ENCODE measurements at places on chromosomes 13 and 19.
A peak's percentile ranks its signal among the peaks of the same experiment; 100 is the strongest.

DNA sequence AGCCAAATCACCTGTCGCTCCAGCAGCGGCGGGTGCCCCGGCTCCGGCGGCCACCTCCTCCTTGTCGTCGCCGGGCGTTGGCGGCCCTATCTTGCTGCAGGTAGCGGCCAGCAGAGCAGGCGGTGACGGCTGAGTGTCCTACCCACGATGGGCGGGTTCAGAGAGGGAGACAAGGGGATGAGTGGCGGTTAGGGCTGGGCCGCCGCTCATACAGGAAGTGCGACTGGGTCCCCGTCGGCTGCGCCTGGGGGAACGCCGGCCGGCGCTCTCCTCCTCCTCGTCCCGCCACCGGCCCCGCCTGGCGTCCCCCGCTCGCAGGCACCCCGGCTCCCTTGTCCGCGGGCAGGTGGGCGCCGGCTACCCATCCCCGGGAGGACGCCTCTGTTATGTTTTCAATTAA is 1692.0 kb downstream of the SLITRK5 start:
- no peak for DNase-seq

- DNase-seq: no peak
Measured at GRCh38 chr19:57947088-57947418, 453 bp downstream of the ZNF256 start.

DNA sequence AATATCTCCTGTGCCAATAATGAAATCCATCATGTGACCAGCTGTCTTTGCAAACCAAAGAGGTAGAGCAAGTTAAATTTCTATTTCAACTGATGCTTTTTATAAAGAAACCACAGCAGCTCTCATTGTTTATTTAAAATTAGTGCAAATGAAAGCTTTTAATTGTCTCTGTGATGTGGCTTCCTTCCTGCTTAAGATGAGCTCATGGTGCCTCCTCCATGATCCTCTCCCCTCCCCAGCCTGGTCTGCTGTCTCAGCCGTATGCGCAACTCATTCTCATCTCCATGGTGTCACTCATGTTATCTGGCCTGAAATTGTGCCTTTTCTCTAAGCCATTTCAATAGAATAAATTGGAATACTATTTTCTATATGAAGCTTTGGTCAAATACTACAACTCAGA is 270.6 kb downstream of the FGF14 start:
- no peak for DNase-seq

- DNase-seq: no peak
Measured at GRCh38 chr19:18156841-18157464, 4.0 kb downstream of the PIK3R2 start.

- DNase-seq: no peak
Measured at GRCh38 chr19:47146920-47147319, 16.3 kb downstream of the SAE1 start.

DNA sequence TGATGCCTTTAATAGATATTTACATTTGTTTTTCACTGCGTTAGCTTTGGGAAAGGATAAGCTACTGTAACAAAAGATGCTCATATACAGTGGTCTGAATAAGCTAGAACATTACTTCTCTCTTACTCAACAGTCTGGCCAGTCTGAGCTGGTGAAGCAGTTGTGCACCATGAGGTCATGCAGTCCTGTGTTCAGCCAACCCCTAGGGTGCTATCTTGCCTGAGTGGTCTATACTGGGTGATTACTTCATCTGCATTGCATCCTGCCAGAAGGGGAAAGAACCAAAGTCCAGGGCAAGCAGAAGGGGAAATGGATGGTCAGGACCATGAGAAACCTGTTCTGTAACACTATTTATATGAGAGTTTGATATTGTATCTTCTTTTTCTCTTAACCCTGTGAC is 31.5 kb downstream of the ERCC5 start:
- DNase-seq: no peak

- no peak for DNase-seq
Measured at GRCh38 chr13:110280985-110281688, 25.8 kb downstream of the COL4A1 start.

DNA sequence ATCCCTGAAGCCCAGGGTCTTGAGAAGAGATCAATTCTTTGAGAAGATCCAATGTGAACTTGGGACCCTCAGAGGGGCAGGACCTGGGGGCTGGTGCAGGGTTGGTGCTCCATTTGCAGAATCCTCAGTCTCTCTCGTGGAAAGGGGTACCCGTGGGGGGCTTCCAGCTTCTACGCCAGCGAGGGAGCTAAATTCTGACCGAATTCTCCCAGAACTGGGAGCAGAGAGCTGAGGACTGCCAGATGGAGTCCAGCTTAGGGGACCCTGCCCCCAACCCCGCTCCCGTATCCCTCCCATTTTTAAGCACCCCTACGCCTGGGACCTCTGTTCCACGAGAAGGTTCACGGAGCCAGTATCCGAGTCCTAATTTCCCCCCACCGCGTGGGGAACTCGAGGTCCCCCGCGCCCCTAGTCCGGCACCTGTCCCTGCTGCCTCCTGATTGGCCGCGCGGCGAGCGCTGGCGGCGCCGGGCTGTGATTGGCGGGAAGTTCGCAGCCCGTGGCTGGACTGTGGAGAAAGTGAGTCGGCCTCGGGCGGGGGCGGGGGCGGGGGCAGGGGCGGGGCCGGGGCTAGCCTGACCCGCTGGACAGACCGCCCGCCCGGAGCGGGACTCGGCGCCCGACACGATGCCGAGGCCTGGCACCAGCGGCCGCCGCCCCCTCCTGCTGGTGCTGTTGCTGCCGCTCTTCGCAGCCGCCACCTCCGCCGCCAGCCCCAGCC is 4.4 kb upstream of the LTBP4 start:
- peak; percentile 34 for DNase-seq

DNA sequence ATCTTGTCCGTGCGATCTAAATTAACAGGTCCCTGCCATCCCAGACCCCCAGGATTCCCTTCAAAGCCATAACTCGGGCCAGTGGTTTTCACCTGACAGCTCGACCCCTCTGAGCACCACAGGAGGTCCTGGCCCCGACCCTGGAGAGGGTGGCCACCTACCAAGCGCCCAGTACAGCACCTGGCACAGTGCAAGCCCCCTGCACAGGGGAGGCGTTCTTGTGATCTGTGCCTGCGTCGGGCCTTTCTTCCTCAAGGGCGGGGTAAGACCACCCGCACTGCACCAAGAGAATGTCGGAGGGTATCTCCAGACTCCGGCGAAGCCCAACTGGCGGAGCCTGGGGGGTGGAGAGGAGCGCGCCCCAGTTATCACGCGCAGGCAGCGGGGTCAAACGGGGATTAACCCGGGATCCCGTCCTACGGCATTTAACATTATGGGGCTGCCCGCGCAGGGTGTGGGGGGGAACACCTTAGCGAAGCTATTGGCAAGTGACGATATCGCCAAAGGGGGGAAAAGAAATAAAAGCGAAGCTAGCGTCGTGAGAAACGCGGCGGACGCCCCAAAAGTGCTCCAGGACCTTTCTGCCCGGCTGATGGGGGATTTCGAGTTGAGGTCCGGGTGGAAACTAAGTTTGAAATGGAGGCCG is 1.3 kb upstream of the HNRNPL start:
- DNase-seq: peak; percentile 58

DNA sequence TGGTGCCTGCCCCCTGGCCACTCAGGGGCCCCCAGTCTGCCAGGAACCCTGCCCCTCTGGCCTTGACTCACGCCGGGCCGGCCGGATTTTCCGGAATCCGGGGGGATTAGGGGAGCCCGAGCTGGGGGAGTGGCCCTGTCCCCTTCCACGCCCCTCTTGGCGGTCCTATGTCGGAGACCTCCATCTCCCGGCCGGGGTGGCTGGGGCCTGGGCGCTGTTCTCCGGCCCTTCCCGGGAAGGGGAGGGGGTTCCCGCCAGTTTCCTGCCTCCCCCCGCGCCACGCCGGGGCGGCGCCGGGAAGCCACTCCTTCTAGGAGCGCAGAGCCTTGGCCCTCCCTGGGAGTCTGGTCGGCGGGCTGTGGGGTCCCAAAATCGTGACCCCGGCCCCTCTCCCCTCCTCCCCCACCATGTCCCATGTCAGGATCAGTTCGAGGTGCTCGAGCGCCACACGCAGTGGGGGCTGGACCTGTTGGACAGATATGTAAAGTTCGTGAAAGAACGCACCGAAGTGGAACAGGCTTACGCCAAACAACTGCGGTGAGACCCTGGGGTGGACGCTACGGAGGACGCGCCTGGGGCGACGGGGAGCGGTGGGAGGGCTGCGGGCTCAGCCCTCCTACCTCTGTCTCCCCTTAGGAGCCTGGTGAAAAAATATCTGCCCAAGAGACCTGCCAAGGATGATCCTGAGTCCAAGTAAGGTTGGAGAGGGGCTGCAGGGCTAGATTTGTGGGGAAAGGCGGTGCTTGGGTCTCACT is 1.3 kb downstream of the TRIP10 start:
- no peak for DNase-seq

DNA sequence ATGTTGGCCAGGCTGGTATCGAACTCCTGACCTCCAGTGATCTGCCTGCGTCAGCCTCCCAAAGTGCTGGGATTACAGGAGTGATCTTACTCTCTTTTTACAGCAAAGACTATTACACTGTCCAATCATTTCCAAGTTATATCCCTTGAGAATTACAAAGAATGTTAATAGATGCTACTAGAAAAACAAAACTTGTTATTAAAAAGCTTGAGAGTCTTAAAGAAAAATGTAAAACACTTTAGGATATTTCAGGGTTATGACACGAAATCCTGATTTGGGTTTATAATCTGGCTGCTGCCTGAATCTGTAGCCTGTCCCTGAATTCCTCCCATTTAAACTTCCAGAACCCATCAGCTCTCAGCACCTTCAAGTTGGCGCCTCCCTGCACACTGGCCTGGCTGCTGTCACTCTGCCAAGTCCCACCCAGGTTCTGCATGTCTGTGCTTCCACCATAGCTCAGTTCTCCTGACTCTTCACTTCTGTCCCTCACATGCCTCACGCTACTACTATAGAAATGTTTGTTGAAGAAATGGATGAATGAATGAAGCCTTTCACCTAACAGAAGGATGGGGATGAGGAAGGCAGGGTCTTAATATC is 55.8 kb upstream of the RFXAP start:
- DNase-seq: no peak

- DNase-seq: peak; percentile 33
Measured at GRCh38 chr13:99078017-99078771, 100.3 kb upstream of the DOCK9 start.

GRCh38 chr13:111398715-111399299 is 78.4 kb downstream of the TEX29 start:
- DNase-seq: no peak

DNA sequence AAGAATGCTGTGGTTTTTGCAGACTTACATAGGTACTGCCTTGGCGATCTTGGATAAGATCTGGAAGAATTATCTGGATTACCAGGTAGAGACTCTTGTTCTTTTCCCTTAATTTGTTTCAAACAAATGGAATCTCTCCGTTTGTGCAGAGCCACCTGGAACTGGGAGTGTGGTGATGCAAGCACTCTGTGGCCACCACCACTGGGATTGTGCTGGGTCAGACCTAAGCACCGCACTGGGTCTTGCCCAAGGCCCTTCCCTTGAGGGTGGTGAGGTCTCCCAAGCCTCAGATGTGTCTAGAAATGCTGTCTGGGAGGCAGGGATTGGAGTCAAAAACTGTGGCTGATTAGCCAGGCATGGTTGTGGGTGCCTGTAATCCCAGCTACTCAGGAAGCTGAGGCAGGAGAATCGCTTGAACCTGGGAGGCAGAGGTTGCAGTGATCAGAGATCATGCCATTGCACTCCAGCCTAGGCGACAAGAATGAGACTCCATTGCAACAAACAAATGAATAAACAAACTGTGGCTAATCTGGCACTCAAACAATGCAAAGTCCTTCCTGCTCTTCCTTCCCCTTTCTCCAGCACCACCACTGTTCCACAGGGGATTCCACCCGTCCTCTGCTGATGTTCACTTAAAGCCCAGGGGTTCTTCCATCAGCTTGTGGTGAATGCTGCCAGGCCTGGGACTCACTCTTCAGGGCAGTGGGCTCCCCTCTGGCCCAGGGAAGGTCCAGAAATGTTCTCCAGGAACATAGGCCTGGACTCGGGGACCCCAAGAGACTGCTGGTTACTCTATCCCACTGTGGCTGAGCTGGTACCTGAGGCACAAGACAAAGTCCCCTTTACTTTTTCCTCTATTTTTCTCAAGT is 10.8 kb upstream of the CEACAM1 start:
- DNase-seq: no peak

DNA sequence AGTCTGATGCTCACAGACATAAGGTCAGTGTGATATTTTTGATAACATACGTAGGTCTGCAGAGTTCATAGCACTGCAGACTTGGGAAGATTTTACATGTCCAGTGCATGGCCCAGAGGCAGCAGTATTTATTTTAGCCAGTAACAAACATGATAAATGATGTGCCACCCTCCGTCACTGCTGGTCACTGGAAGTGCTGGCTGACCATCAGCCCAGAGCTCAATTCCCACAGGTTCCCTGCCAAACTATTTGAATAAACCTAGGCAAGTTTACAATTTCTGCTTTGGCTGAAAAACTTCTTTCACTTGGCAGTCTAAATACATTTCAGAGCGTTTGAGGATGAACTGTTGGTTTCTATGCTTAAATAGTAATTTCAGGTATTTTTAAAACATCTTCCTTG is 135.5 kb upstream of the EDNRB start:
- DNase-seq: no peak

- no peak for DNase-seq
Measured at GRCh38 chr19:27674701-27675100, 1538.2 kb downstream of the UQCRFS1 start.

GRCh38 chr13:112903071-112903577 is 65.9 kb upstream of the MCF2L start:
- DNase-seq: no peak

GRCh38 chr13:27259831-27260230 is 8.5 kb downstream of the RPL21 start:
- DNase-seq: no peak

GRCh38 chr19:2661615-2662014 is 40.9 kb downstream of the GNG7 start:
- DNase-seq: no peak

DNA sequence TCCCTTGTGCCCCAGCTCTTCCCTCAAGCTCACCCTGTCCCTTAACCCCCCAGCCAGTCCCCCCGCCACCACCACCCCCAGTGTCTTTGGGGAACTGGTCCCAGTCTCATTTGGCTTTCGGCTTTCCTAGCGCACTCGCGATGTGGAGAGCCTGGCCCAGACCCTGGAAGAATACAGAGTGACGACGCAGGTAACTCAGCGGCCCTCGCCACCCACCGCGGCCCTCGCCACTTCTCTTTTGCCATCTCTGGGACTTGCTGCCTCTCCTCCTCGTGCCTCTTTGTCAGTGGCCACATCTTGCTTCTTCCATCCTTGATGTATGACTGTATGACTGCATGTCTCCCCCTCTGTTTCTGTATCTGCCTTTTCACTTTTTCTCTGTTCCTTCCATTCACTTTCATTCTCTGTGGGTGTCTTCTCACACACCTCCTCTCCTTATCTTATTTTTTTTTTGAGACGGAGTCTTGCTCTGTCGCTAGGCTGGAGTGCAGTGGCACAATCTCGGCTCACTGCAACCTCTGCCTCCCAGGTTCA is 15.7 kb downstream of the PTH2 start:
- no peak for DNase-seq

Measured in CD4-positive, alpha-beta T cell treated with Interferon alpha-2 for 1 hour (primary cell).